ELF-1 (cell line): ENCODE measurements at places on chromosomes 4 and X.

GRCh38 chr4:56786955-56787354 is 34.5 kb downstream of the SPINK2 start:
- peak; percentile 58 for DNase-seq

DNA sequence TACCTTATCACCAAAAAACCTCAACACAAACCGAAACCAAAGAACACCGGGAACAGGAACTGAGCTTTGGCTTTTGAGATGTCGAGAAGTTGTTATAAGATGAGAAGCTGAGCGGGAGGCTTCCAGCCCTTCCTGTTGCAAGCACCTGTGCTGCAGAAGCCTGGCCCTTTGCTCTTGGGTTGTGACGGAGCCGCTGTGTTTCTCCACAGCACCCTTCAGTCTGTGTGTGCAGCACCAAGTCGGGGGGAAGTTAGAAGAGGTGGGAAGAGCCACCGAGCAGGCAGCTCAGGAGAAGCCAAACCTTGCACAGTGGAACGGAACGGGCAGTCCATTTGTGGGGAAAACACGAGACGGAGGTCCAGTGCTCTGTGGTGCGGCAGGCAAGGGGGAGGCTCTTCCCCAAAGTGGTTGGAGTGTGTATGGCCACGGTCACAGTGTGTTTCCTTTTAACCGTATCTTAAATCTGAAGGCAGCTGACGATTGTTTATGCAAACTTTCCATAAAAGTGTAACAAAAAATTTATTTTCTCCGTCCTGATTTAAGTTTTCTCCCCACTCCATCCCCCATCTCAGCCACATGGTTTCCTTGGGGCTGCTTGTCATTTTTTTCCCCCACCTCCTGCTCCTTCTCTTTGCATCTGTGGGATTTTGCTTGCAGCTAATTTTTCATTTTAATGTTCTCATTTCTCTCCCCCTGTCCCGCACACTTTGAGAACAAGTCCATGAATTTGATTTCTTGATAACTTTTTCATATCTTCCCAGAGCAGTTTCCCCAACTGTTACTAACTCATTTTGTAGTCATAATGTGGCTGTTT is 123.7 kb downstream of the STOX2 start:
- DNase-seq = no peak

GRCh38 chr4:52660643-52661042 is 1.5 kb upstream of the USP46 start:
- DNase-seq = peak; percentile 16

DNA sequence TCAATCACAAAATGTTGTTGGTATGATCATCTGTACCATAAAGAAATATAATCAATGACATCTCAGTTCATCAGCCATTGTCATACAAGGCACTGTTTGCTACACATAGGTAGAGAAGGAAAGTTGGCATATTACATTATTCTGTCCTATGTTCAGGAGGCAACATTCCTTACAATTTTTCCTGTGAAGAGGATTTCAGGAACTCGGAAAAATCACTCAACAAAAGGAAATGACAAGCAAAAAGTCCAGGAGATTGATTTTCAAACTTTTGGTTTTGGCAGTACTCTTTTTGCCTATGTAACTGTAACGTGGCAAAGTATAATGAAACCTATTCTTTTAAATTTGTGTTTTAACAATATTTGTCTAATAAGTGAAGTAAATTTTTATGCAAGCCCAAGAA is 131.3 kb downstream of the MAB21L2 start:
- DNase-seq = no peak

DNA sequence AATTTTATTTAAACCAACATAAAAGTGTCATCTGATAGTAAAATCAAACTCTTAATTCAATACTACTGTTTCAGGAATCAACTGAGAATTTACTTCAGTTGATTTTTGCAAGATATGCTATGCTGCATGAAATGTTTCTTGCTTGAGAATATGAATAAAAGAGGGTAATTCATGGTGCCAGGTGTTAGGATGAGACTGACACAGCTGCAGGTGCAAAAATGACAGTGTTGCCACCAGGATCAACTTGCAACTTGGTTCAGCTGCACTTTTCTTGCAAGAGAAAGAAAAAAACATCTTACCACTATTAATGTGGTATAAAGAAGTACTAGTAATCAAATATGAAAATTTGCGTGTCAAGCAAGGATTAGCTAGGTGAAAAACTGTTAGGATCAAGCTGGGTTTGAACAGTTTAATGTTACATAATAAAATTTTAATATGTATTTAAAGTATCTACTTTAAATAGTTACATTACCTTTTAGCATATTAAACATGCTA is 49.7 kb downstream of the CHIC2 start:
- no peak for DNase-seq

DNA sequence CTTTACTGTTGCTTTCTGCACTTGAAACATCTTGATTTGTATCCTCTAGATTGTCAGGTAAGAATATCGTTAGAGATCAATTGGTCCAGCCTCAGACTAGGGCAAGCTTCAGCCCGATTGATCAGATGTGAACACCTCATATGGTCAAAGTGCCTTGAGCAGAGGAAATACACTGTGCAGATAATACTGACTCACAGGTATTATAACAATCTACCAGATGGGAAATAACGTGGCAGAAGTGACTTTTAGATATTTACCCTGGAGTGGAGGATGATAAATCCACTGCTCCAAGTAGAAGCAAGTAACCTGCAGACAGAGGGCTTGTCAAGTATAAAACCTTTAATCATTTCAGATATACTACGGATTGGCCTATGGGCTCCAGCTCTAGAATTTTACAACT is 17.9 kb downstream of the VEGFC start:
- no peak for DNase-seq

GRCh38 chrX:19606902-19607301 is 91.6 kb upstream of the MAP3K15 start:
- no peak for DNase-seq

GRCh38 chrX:11205796-11206195 is 87.4 kb upstream of the AMELX start:
- no peak for DNase-seq

DNA sequence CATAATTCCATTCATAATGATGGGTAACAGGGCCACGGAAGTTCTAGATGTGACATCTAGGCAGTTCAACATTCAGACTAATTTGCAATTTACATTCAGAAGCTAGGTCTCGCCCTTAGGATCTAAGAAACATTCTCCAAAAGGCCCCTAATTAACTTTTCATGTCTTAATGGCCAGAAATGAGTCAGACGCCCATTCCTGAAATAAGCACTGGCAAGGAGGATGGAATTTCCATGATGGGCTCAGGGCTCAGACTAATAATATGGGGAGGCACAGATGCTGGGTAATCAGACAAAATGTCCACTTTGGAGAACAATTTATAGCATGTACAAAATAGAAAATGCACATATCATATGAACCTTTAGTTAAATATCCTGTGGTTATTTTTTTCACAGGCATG is 102.8 kb upstream of the RPS6KA3 start:
- no peak for DNase-seq

- DNase-seq = peak; percentile 44
These were observed 24.8 kb upstream of the EOLA2 start for GRCh38 chrX:149962859-149963757.

- peak; percentile 53 for DNase-seq
These were observed 360.2 kb downstream of the ZIC3 start for GRCh38 chrX:137926090-137926489.

DNA sequence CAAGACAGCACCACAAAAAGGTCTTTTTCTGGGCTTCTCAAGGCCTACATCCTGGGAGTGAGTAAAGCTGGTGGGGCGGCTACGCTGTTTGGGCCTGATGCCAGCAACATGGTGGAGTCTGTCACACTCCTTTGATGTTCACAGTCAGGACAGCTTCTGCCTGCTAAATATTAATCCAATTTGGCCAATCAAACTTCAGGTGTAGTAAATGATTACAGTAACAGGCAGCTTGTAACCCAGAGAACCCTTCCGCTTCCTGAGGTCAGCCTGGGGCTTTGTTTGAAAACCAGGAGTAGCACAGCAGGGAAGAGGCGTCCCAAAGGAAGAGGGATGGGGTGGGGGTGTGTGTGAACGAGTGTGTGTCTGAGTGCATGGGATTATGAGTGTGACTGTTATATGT is 220.4 kb downstream of the MAML3 start:
- no peak for DNase-seq

GRCh38 chr4:40842725-40843423 is 93.1 kb downstream of the NSUN7 start:
- DNase-seq = no peak

GRCh38 chr4:36065274-36065871 is 178.9 kb downstream of the ARAP2 start:
- DNase-seq = no peak

- DNase-seq = no peak
These were observed 41.1 kb downstream of the REELD1 start for GRCh38 chr4:146255463-146255862.

- no peak for DNase-seq
These were observed 37.0 kb upstream of the HERC5 start for GRCh38 chr4:88419874-88420273.

- no peak for DNase-seq
These were observed 395.9 kb upstream of the HS3ST1 start for GRCh38 chr4:11824566-11824965.

- DNase-seq = peak; percentile 74
These were observed 59.9 kb downstream of the RTL9 start for GRCh38 chrX:110418316-110419235.
